ENCODE measurements at places on chromosomes 6 and 20. TPM values are rescaled to one million over a fixed set of nuclear protein-coding genes. Genes with fewer than 3 reads are reported as not detected.

Gene HSPA12B
- total RNA-seq = 1.4 TPM

Gene GPR63
- total RNA-seq = 4.8 TPM

GRCh38 chr20:11092151-11092550, 418.4 kb upstream of the JAG1 start:
- no peaks in the 10 kb centered on the region for H3K4me1 ChIP-seq
- no peaks in the 10 kb centered on the region for H3K27me3 ChIP-seq
- no peak for DNase-seq
- H3K36me3 ChIP-seq = no peaks in the 10 kb centered on the region

DNA sequence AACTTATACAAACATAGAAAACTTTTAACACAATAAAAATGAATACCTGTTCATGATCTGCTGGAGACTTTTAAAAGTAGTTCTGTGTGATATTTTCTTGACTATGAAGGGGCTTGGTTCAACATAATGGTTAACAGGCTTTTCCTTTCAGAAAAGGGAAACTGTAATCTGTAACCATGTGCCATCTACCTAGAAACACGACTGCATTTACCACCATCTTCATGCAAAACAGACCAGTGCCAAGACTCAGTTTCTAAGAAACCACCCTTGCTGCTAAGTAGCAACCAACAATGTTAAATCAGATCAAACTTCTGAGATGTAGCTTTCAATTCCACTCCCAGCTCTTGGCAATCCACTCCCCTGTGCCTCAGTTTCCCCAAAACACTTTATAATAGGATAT, 15.7 kb downstream of the STAU1 start:
- H3K4me1 ChIP-seq = no peaks in the 10 kb centered on the region
- H3K36me3 ChIP-seq = peaks cover 37% of the 10 kb centered on the region
- H3K27me3 ChIP-seq = no peaks in the 10 kb centered on the region
- DNase-seq = no peak

DNA sequence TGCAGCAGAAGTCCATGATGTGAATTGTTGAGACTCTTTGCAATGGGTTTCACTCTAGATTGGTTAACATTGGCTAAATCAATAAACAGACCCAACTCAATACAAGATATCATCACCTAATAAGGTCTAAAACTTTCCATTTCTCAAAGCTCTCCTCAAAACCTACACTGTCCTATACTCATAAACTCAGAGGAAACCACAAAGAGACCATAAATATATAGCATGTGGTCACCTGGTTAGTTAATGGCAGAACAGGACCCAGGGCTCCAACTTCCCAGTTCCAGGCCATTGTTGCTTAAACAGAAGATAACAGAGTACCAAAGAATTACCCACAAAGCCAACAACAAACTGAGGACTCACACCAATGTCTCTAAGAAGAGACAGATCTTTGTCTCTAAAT, 12.0 kb downstream of the RTN4IP1 start:
- H3K36me3 ChIP-seq = peaks cover 7% of the 10 kb centered on the region
- no peak overlapping the region for H3K27ac ChIP-seq
- no peak overlapping the region for H3K4me3 ChIP-seq
- H3K27me3 ChIP-seq = no peaks in the 10 kb centered on the region
- peaks cover 6% of the 10 kb centered on the region for H3K4me1 ChIP-seq

Measured in endodermal cell (in vitro differentiated cells).